ENCODE measurements at places on chromosomes 7 and 10.

DNA sequence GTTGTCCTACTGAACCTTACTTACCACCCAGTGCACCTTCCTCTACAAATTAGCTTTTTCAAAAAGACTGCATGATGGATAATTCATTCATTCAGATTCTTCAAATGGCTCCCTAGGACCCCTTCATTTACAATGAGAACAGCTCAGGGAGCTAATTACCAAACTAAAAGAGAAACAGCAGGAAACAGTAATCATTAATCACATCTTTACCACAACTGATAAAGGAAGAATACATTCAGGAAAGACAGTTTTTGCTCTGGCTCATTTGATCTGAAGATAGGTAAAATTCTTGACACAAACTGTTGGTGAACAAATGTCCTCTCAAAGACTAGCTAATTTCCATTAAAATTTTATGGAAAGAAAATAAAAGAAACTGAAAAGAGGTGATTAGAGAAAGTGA is 1652.7 kb upstream of the LRRTM3 start:
- DNase-seq = no peak

GRCh38 chr7:94357076-94357475 is 37.6 kb upstream of the COL1A2 start:
- no peak for DNase-seq

GRCh38 chr10:74123081-74123480 is 27.5 kb downstream of the AP3M1 start:
- DNase-seq = no peak

DNA sequence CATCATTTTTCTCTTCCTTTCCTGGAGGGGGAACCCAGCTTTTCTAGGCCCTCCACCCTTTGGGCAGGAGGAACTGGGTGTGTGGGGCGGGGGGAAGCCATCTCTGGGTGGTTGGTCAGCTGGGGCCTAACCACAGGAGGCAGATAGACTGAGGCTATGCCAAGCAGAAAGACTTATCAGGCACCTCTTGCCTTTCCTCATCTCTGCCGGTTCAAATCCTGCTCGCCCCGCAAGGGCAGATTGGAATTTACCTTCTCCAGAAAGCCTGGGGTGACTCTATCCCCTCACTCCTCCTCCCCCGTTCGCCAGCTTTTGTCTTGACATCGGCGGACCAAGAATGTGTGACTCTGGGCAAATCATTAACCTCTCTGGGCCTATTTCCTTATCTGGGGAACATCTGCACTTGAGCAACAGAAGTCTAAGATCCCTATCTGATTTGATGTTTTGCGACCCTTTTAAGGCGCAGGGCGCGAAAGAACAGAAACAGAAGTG is 584 bp upstream of the GARS1 start:
- no peak for DNase-seq

- DNase-seq = no peak
Measured at GRCh38 chr10:32240471-32240870, 106.5 kb downstream of the EPC1 start.

DNA sequence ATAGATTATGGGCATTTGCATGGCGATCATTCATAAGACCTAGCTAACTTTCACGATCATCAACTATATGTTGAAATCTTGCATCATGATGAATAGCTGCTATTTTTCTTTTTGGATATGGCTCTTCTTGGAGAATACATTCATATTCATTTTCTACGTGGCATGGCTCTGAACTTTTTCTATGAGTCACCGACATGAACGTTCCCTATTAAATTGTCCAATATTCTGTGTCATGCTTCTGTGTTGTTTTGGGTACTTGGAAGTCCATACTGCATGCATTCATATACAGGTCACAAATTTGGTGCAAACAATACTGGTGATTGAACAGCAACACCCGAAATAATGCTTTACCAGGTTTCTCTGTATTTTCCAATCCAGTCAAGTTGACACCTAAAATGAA is 37.9 kb upstream of the ANKRD1 start:
- no peak for DNase-seq

GRCh38 chr10:69516316-69516715 is 56.9 kb downstream of the NEUROG3 start:
- no peak for DNase-seq

DNA sequence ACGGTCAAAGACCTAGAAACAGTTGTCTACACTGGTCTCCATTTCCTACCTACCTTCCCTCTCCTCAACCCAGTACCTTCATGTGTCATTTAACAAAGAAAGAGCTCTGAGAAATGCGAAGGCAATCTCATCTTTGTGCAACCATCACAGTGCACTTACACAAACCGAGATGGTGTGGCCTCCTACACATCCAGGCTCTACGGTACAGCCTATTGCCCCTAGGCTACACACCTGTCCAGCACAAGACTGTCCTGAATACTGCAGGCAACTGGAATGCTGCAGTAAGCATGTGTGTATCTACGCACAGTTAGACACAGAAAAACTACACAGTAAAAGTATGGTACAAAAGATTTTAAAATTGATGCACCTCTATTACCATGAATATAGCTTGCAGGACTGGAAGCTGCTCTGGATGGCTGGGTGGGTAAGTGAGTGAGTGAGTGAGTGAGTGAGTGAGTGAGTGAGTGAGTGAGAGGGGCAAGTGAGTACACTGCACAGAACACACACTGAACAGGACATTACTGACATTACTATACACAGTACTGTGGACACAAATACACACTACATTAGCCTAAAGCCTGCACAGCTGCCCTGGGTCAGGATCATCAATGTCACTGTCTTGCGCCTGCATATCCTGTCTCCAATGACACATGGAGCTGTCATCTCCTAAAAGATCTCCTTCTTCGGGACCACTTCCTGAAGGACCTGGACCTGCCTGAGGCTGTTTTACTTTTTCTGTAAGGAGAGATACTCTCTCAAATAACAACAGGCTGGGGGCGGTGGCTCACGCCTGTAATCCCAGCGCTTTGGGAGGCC is 18.5 kb downstream of the ITGB1 start:
- no peak for DNase-seq

DNA sequence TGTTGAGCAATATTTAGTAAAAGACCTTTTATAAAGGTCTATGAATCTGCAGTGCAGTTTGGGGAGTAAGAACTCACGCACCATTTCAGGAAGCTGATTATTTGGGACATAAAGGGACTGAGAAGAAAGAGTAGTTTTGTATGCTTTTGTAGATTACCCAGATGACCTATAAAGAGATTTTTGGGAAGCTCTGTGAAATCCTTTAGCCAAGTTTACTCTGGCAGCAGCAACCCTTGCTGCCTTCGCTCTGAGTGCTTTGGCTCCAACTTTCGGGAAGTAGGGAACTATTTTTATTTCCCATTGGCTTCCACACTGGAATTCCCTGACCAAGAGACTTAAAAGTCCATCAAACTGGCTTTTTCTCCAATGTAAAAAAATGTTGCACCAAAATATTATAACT is 1110.1 kb upstream of the PHF14 start:
- DNase-seq = no peak

- no peak for DNase-seq
Measured at GRCh38 chr7:26694141-26694540, 170.2 kb downstream of the SKAP2 start.

- no peak for DNase-seq
Measured at GRCh38 chr10:48478980-48479811, 125.7 kb downstream of the ARHGAP22 start.

DNA sequence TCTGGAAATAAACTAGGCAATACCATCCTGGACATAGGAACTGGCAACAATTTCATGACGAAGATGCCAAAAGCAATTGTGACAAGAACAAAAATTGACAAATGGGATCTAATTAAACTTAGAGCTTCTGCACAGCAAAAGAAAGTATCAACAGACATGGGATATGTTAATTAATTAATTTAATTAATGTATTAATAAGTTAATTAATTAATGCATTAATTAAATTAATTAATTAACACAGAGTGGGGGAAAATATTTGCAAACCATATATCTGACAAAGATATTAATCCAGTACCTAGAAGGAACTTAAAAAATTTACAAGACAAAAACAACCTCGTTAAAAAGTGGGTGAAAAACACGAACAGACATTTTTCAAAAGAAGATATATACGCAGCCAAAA is 83.6 kb downstream of the GCC1 start:
- no peak for DNase-seq

GRCh38 chr7:47266799-47267198 is 315.1 kb downstream of the TNS3 start:
- DNase-seq = no peak

GRCh38 chr10:7033031-7033430 is 377.8 kb downstream of the SFMBT2 start:
- DNase-seq = no peak

DNA sequence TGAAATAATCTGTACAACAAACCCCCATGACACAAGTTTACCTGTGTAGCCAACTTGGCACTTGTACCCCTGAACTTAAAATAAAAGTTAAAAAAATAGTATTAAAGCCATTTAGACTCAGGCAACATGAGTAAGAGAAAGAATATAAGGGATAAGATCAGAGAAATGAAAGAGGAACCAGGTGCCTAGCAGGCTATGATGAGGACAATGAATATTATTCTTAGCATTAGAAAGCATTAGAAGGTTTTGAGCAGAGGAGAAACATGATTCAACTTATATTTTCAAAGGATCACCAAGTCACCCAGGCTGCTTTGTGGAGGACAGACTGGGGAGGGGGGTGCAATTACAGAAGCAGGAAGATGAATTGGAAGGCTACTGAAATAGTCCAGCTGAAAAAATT is 48.1 kb upstream of the TES start:
- no peak for DNase-seq

DNA sequence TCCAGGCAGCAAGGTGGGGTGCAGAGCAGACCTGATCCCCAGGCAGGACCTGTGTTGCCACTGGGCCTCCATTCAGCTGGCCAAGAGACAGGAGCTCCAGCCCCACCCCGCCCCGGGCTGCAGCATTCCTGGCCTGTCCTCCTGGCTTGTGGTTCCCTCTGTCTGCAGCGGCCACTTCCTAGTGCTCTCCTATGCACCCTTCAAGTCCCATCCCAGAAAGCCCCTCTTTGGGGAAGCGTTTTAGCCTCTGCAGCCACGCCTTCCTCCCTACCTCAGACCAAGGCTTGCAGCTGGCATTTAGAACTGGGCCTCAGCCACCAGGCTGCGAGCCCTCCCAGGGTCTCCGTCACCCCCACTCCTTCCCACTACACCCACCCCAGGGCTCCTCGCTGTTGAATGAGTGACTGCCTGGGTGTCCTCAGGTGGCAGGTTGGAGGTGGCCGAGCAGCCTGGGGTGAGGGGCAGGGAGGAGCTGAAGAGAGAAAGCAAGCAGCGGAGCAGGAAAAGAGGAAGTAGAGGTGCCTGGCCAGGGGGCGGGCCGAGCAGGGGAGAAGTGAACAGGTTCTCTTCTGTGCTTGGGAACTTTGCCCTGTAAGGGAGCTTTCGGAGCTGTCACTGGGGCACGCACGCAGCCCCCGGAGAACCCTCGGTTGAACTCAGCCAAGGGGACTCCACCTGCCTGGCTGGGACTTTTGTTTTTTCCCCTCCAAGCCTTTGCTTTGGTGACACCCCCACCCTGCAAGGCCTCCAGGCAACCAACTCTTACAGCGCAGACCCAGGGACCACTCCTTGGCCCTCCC is 109.1 kb upstream of the TNRC18 start:
- DNase-seq = no peak

DNA sequence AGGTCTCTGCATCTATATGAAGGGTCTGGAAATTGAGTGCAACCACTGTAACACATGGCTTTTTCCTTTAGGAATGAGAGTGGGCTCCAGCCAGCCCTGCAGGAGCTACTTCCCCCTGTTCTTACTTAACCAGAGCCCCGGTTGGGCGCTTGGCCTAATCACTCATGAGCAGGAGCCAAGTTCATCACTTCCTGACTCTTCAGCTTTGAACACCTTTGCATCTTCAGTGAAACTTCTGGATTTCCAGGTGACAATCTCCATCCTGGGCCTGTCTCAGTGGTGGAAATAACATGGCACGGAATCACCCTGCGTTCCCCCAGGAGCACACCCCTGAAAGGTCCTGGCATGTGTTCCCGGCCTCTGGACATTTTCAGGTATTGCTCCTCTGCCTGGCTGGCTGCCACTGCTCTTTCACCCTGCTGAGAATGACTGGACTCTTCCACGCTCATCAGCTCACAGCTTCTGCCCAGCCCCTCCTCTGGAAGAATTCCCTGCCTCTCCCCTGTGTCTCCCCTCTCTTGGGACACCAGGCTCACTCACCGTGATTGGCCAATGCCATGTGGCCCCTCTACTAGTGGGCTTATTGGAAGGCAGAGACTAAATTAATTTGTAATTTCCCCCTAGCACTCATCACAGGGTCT is 229.1 kb upstream of the GRB10 start:
- no peak for DNase-seq

GRCh38 chr7:151767557-151767956 is 109.4 kb downstream of the PRKAG2 start:
- no peak for DNase-seq

DNA sequence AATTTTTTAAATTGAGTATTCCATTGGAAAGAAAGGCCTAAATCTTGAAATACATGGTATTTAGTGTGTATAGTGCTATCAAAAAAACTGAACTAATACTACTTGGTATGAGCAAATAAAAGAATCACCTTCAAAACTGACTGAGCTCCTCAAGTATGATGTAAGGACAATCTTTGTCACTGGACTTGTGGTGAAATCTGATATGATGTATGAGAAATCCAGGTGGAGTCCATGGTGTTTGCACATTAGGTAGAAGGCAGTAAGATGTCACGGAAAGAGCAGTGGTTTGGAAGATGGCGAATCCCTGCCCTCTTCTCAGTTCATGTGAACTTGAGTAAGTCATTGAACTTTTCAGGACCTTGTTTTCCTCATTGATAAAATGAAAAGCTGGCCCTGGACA is 62.1 kb upstream of the COL1A2 start:
- DNase-seq = no peak

GRCh38 chr10:80090121-80090520 is 11.7 kb downstream of the TMEM254 start:
- peak; percentile 16 for DNase-seq

DNA sequence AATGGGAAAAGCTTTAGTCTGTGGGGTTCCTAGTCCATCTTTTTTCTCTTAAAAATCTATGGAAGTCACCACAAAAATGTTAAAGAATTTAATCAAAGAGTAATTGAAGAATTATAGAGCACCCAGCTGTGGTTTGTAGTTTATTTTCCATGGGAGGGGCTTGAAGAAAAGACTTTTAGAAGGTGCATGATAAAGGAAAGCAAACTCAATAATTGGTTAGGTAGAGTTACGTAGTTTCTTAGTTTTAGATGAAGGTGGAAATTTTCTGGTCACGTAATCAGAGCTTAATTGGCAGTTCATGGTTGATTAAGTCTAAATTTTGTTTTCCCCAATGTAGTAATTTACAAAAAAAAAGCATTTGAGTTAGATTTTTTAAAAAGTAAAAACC is 724 bp downstream of the ZNF107 start:
- no peak for DNase-seq

- DNase-seq = peak; percentile 62
Measured at GRCh38 chr7:125561006-125561405, 631.4 kb upstream of the POT1 start.
